ENCODE measurements at places on chromosomes 12 and 14.

GRCh38 chr12:65634626-65635331, 189.5 kb upstream of the HMGA2 start:
- no peak for DNase-seq

DNA sequence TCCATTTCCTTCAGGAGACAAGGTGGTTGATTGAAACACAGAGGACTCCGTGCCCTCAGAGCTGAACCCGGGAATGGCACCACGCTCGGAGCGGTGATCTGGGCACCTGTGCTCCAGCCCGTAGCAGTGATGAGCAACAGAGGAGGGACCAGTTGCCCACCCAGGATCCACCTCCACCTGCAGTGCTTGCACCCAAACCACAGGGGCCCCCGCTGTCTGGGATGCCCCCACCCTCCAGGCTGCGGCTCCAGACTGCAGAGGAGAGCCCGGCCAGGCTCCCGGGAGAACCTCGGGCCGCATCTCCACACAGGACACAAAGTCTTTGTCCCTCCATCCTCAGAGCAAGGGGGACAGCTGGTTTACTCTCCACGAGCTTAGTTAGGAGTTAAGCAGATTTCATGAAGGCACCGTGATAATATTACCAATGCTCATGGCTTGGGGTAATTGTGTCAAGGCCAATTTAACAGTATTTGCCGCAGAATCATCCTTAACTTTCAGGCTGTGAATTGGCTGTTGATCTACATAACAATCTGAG, 100.6 kb downstream of the TNFAIP2 start:
- no peak for DNase-seq

DNA sequence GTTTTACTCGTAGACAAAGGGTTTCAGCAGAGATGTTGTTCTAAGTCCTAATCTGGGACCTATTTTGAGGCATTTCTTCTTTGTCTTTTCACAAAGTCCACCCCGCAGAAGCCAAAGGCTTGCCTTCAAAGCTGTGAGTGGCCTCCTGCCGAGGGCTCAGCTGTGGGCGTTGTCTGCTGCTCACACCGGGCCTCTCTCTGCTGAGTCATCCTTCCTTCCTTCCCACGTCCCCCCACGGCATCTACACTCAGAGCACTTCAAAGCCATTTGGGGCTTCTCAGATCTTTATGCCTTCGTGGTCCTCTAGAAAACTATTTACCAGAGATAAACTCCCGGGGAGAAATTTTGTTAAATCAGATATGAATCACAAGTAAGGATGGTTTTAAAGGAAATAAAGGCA, 115.9 kb upstream of the TMPO start:
- DNase-seq, result peak; percentile 63

DNA sequence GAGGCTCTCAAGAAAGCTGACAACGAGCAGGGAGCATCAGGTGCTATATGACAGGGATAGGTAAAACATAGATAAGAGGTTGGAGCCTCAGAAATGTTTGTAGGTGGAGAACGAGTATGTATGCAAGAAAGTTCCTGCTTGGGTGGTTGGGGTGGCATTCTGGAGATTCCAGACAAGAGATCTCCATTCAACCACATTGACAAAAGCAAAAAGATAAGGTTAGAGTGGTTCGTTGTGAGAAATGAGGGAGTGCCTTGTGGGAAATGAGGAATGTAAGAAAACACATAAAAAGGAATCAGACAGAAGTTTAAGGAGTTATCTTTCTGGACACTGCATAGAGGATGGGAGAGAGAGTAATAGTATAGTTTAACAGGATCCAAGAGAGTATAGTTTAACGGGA, 290.3 kb downstream of the DPF3 start:
- peak; percentile 84 for DNase-seq

GRCh38 chr12:39367494-39367893, 75.4 kb downstream of the KIF21A start:
- DNase-seq, result no peak

- DNase-seq, result no peak
Measured at GRCh38 chr12:131074221-131075083, 120.7 kb downstream of the ADGRD1 start.

DNA sequence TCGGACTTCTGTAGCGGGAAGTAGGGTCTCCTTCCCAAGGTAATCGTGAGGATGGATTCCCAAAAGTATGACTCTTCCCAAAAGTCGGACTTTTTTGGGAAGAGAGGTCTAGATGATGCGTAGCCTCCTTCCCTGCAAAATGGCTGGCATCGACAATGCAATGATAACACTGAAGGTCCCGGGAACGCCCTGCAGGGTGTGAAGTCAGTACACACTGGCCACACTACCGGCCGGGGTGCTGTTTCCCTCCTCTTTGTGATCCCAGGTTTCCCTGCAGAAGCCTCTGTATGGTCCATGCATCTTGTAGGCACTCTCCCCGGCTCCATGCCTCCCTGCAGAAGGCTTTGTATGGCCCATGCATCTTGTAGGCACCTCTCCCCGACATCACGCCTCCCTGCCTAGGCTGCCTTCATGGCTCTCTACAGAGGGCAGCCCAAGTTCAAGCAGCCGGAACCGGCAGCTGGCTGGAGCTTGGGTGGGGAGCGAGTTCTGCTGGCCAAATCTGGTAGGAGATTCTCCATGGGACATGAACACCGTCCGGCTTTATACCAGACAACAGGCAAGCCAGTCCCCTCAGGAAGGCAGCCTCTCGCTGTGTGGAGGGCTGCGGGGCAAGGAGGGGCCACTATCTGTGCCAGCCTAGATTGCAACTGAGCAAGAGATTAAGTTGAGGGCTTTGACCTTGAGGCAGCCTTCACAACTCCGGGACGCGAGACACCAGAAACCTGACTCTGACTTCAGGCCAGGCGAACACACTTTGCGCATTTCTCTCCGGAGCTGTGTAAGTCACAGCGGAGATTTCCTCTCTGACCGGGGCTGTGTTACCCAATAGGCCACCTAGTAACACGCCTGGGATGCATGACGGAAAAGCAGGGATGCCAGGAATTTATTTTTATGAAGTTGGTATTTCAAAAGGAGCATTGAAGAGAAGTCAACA, 23.5 kb downstream of the FZD10 start:
- DNase-seq, result no peak

- DNase-seq, result peak; percentile 52
Measured at GRCh38 chr12:20376984-20377383, 8.6 kb downstream of the PDE3A start.

DNA sequence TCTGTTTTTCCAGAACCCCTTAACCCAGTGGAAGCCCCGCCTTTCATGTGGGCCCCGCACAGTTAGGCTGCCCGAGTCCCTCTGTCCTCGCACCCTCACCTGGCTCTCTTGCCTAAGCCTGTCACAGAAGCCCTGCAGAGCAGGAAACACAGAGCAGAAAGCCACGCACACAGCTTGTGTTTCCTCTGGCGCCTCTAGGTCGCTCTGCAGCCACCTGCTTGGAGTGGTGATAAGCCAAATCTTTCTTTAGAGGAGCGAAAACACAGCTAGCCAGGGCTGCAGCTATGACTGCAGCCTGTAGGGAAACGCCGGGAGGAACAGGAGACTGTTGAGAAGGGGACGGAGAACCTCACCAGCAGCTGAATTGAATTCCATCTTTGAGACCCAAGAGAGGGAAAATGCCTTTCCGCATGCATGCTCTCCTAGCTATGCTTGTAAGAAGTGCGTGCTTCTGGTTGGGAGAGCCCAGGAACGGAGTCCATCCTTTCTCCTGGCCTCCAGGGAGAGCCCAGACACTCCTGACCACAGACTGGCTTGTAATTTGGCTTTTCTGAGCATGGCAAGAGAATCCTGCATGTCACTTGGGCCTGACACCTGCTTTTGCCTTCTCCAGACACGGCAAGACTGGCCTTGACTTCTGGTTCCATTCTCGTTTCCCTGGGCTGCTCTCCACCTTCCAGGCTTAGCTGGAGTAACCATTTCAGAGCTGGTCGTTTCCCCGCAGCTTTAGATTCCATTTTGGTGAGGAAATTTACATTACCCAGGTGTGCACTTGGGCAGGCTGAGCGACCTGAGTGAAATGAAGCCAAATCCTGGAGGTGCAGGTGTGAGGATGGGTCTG, 301.6 kb downstream of the CACNA1C start:
- no peak for DNase-seq

DNA sequence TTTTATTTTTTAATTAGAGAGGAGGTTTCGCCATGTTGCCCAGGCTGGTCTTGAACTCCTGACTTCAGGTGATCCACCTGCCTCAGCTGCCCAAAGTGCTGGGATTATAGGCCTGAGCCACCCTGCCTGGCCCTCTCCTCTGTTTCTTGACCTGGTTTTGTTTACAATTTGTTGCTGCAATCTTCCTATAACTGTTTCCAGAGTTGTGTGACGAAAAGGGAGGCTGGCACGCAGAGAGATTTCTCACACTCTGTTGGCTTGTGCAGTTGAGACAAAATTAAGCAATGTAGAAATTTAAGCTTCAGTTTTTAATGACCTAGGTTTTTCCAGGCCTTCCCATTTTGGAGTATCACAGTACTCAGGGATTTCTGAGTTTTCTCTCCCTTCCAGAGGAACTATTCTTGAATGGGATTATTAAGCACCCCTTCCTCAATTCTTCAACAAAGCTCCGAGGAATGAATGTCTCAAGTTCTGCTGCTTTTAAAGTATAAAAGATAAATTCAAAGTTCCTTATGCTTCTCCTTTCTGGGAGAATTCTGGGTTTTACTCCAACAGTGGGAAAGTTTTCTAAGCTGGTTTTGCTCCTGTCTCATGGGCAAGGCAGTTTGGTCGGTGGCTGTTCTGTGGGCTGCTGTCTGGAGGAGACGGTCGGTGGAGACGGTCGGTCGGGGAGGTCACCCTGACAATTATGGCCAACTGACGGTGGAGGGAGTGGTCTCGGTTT, 20.4 kb upstream of the FOS start:
- peak; percentile 87 for DNase-seq

GRCh38 chr12:68367903-68368302, 35.7 kb upstream of the MDM1 start:
- DNase-seq, result no peak

GRCh38 chr12:53423597-53423996, at the start of gene AMHR2:
Gene AMHR2, plus strand, starts transcription at chr12:53423855. Its CDS starts 80 bp downstream, at chr12:53423935.
- no peak for DNase-seq

- no peak for DNase-seq
Measured at GRCh38 chr14:104164512-104164911, 26.1 kb downstream of the KIF26A start.

- DNase-seq, result no peak
Measured at GRCh38 chr12:20557096-20557495, 138.0 kb upstream of the SLCO1C1 start.

DNA sequence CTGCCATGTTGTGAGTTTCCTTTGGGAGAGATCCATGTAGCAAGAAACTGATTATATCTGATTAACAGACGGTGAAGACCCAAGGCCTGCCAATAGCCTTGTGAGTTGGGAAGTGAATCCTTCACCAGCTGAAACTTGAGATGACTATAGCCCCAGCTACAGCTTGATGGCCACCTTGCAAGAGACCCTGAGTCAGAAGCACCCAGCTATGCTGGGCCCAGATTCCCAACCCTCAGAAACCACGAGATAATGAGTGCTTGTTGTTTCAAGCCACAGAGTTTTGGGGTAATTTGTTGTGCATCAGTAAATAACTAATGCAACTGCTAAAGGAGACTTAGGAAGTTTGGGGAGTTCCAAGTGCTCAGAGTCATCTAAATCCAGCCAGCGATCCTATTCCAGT, 80.3 kb downstream of the AVPR1A start:
- peak; percentile 27 for DNase-seq

- no peak for DNase-seq
Measured at GRCh38 chr12:78388461-78388860, 476.1 kb upstream of the SYT1 start.

- DNase-seq, result no peak
Measured at GRCh38 chr12:107451246-107451645, 234.4 kb upstream of the PWP1 start.

DNA sequence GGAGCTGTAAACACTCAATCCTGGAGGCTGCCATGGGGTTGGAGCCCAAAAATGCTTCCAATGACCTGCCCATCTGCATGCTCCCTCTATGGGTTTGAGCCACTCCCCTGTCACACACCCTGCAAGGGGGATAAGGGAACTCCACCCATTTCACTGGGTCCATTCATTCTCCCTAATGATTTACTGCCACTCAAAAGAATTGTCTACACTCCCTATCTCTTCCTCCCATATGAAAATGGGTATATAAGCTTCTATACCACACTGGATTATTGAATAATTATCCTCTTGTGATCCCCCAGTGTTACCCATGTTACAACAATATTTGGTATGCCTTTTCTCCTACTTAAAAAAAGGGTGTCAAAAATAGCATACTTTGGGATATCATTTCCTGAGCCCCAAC, 260.8 kb upstream of the CCDC196 start:
- DNase-seq, result no peak

GRCh38 chr12:100970894-100971293, 176.3 kb downstream of the ANO4 start:
- DNase-seq, result no peak

DNA sequence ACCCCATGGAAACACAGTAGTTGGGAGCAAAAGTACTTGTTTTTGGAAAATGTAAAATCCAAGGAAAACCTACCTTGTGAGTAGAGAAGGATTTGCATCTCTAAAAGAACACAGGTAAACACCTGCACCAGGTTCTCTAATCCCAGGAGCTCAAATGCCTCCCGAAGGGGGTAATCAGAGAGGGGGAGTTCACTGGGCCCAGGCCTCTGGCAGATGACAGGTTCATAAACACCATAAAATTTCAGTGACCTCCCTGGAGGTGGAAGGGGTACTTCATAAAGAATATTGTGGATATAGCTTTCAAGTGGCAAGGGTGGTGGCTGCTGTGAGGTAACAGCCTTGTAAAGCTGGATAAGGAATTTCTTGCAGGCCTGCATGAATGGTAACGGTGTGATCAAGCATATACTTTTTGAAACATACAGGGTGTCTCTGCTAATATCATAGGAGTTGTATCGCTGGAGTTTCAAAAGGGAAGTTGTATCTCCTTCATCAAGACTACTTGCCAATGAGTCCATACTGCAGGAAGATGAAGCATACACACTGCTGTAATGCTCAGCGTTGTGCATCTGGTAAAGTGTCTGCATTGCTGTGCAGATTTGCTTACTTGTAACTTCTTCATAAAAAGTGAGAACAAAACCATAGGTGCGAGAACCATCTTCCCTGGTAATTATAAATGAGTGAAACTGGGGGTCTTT, 111.3 kb downstream of the DENND5B start:
- DNase-seq, result no peak

DNA sequence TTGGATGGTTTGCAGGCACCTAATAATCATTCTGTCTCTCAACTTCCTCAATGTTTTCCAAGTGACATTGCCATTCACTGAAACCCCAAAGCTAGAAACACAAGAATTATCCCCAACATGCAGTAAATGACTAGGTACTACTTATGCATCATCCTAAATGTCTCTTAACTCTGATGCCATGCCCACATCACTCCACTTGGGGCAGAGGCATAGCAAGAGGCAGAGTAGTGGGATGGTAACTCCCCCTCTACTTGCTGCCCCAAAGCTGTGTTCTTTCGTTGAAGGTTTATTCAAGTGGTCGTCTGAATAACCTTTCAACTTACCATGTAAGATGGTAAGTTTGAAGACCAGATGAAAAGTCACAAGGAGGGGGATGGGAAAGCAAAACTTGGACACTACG, 77.9 kb upstream of the SOX5 start:
- DNase-seq, result no peak

GRCh38 chr12:85310456-85311076, 30.5 kb downstream of the ALX1 start:
- peak; percentile 31 for DNase-seq

Measured in fibroblast of lung (primary cell).